ENCODE measurements at places on chromosomes 1 and 21.
A peak's percentile ranks its signal among the peaks of the same experiment; 100 is the strongest.

- no peak overlapping the region for H3K4me3 ChIP-seq
- no peaks in the 10 kb centered on the region for H3K27me3 ChIP-seq
- no peak overlapping the region for H3K27ac ChIP-seq
- no peak for DNase-seq
Measured at GRCh38 chr21:36132696-36133095, 2.2 kb upstream of the CBR3 start.

- peak overlapping the region; percentile 91 for H3K27ac ChIP-seq
- H3K4me1 ChIP-seq = peaks cover 34% of the 10 kb centered on the region
- peaks cover 5% of the 10 kb centered on the region for H3K36me3 ChIP-seq
- DNase-seq = peak; percentile 64
- no peaks in the 10 kb centered on the region for H3K27me3 ChIP-seq
Measured at GRCh38 chr1:89545264-89546038, 20.8 kb downstream of the LRRC8B start.

DNA sequence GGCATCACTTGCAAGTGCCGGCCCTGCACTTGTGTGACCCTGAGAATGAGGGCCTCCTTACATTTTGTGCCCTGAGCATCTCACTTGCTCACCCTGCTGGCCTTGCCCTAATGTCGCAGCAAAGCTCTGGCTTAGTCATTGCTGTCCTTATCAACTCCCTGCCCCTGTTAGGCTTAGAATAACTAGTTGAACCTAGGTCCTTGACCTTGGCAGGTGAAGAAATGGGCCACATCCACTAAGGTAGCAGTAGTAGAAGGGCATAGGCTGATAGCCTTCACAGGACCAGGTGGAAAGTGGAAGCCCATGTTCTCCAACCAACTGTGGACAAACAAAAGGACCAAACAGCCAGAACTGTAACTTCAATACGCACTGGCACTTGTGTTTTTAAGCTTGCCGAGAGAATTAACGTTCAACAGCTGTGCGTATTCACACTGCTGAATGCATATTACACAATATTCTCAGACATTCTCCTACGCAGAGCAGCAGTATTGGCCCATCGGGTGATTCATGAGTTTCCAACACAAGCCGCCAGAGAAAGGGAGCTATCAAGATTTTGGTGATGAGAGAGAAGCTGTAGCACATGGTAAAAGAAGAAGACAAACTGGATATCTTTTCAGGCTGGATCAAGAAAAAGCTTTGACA lies 27.7 kb upstream of the PTGFRN start:
- peaks cover 8% of the 10 kb centered on the region for H3K4me1 ChIP-seq
- DNase-seq = peak; percentile 86
- H3K27me3 ChIP-seq = no peaks in the 10 kb centered on the region
- H3K36me3 ChIP-seq = no peaks in the 10 kb centered on the region
- H3K4me3 ChIP-seq = no peak overlapping the region

DNA sequence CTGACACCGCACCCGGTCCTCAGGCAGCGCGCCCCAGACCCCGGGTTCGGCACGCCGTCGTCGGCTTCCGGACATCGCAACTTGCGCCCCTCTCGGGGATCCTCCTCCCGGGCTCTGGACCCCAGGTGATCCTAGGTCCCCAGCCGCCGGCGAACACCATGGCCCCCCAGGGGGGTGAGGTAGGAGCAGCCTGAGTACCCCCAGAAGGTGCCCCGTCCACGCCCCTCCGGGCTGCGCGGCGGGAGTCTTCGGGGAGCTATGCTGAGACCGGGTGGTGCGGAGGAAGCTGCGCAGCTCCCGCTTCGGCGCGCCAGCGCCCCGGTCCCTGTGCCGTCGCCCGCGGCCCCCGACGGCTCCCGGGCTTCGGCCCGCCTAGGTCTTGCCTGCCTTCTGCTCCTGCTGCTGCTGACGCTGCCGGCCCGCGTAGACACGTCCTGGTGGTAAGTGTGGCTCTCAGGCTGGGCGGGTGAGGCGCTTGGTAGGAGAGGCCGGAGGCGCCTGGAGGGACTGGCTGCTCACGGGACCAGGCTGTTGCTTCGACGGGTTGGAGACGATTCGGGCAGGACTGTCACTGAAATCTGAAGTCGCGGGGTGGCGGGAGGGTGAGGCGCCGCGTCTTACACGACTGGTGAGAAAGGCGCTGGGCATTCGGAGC lies 367 bp downstream of the WNT2B start:
- H3K36me3 ChIP-seq = no peaks in the 10 kb centered on the region
- H3K27ac ChIP-seq = no peak overlapping the region
- peak overlapping the region; percentile 75 for H3K4me3 ChIP-seq
- DNase-seq = no peak
- no peaks in the 10 kb centered on the region for H3K4me1 ChIP-seq

GRCh38 chr1:69662321-69662720 lies 94.6 kb downstream of the LRRC7 start:
- no peak for DNase-seq
- peaks cover 20% of the 10 kb centered on the region for H3K27me3 ChIP-seq
- no peak overlapping the region for H3K4me3 ChIP-seq
- no peak overlapping the region for H3K27ac ChIP-seq

- peaks cover 4% of the 10 kb centered on the region for H3K36me3 ChIP-seq
- DNase-seq = no peak
- H3K27ac ChIP-seq = no peak overlapping the region
- peaks cover 15% of the 10 kb centered on the region for H3K27me3 ChIP-seq
- H3K4me3 ChIP-seq = no peak overlapping the region
- peaks cover 5% of the 10 kb centered on the region for H3K4me1 ChIP-seq
Measured at GRCh38 chr1:184221087-184221486, 165.7 kb upstream of the C1orf21 start.

- DNase-seq = peak; percentile 22
- H3K27me3 ChIP-seq = no peaks in the 10 kb centered on the region
- H3K36me3 ChIP-seq = peaks cover 41% of the 10 kb centered on the region
- H3K4me1 ChIP-seq = peaks cover 32% of the 10 kb centered on the region
- peak overlapping the region; percentile 71 for H3K27ac ChIP-seq
Measured at GRCh38 chr21:25964015-25964414, 206.6 kb downstream of the APP start.

GRCh38 chr1:95431235-95431634 lies 197.2 kb downstream of the RWDD3 start:
- peak; percentile 3 for DNase-seq
- H3K36me3 ChIP-seq = no peaks in the 10 kb centered on the region
- no peaks in the 10 kb centered on the region for H3K27me3 ChIP-seq
- no peak overlapping the region for H3K4me3 ChIP-seq
- H3K27ac ChIP-seq = no peak overlapping the region

GRCh38 chr1:205535866-205536758 lies 31.6 kb downstream of the CDK18 start:
- DNase-seq = no peak
- H3K4me3 ChIP-seq = no peak overlapping the region
- no peak overlapping the region for H3K27ac ChIP-seq
- no peaks in the 10 kb centered on the region for H3K36me3 ChIP-seq
- no peaks in the 10 kb centered on the region for H3K27me3 ChIP-seq
- peaks cover 11% of the 10 kb centered on the region for H3K4me1 ChIP-seq

DNA sequence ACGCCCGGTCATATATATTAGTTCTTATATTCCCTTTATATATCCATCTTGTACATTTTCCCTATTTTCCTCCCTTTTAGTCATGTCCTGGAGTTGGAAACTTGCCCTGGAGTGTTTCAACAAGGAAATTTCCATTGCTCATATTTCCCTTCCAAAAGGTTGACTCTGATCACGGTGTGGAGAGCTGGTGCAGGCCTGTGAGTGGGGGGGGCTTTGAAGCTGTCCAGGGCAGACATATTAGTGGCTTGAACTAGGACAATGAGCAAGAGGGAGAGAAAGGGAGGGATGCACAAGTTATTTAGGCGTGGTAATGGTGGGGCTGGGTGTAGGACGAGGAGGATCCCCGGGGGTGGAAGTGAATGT lies 30.4 kb upstream of the TMEM61 start:
- H3K36me3 ChIP-seq = peaks cover 7% of the 10 kb centered on the region
- no peak overlapping the region for H3K27ac ChIP-seq
- H3K4me1 ChIP-seq = peaks cover 26% of the 10 kb centered on the region
- no peak overlapping the region for H3K4me3 ChIP-seq
- DNase-seq = peak; percentile 40

- peaks cover 30% of the 10 kb centered on the region for H3K4me1 ChIP-seq
- H3K36me3 ChIP-seq = no peaks in the 10 kb centered on the region
- H3K4me3 ChIP-seq = no peak overlapping the region
- H3K27me3 ChIP-seq = no peaks in the 10 kb centered on the region
- DNase-seq = no peak
Measured at GRCh38 chr21:19832551-19832950, 1165.7 kb upstream of the NCAM2 start.

- H3K36me3 ChIP-seq = no peaks in the 10 kb centered on the region
- peaks cover 9% of the 10 kb centered on the region for H3K4me1 ChIP-seq
- peaks cover 31% of the 10 kb centered on the region for H3K27me3 ChIP-seq
- no peak overlapping the region for H3K4me3 ChIP-seq
- DNase-seq = peak; percentile 62
Measured at GRCh38 chr1:223331929-223332328, 32.0 kb downstream of the SUSD4 start.

DNA sequence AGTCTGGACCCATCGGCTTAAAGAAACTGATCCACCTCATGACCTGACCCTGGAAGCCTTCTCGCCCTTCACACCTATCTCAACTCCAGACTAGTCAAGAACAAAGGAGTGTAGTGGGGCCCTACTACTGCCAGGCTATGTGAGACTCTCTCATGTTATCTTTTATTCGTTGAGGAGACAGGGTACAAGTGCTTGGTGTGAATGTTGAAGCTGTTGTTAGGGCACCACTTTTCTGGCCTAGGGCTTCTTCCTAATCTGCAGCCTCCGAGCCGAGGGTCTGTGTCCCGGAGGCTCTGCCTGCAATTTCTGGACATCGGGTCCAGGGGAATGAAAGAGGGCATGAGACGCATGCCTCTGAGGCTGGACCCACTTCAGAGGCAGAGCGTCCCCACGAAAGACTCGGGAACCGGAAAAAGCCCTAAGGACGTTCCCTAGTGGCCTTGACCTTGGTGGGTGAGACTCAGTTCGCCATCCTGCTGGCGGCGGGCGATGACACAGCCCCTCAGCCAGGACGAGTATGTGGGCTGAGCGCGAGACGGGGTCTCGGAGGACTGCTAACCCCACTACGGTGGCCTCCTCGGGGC lies 671 bp downstream of the DNAJC11 start:
- peak overlapping the region; percentile 83 for H3K4me3 ChIP-seq
- H3K4me1 ChIP-seq = peaks cover 10% of the 10 kb centered on the region
- no peaks in the 10 kb centered on the region for H3K27me3 ChIP-seq
- H3K27ac ChIP-seq = peak overlapping the region; percentile 90

DNA sequence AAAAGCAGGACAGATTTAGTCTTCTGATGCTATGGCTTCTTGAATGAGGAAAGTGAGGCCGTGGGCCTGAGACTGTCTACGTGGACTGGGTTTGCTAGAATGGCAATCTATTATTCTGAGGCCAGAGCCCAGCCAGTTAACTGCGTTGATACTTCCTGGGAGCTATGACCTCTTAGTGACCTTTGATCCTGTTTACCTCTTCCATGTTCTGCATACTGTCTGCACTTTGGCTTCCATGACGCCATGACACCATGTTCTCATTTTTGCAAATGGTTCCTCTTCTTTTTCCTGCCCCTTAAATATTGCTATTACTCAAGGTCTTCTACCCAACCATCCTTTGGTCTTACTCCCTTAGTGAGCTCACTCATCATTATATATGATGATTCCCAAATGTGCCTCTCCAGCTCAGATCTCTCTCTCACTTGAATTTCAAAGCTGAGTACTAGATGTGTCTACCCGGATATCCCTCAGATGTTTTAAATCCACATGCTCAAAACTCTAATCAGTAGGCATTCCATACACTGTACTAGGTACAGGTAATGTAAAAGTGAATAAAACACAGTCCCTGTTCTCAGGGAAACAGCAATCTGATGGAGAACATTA lies 66.1 kb upstream of the ATP1A1 start:
- no peak overlapping the region for H3K4me3 ChIP-seq
- peaks cover 11% of the 10 kb centered on the region for H3K4me1 ChIP-seq
- H3K27me3 ChIP-seq = no peaks in the 10 kb centered on the region
- H3K27ac ChIP-seq = no peak overlapping the region

DNA sequence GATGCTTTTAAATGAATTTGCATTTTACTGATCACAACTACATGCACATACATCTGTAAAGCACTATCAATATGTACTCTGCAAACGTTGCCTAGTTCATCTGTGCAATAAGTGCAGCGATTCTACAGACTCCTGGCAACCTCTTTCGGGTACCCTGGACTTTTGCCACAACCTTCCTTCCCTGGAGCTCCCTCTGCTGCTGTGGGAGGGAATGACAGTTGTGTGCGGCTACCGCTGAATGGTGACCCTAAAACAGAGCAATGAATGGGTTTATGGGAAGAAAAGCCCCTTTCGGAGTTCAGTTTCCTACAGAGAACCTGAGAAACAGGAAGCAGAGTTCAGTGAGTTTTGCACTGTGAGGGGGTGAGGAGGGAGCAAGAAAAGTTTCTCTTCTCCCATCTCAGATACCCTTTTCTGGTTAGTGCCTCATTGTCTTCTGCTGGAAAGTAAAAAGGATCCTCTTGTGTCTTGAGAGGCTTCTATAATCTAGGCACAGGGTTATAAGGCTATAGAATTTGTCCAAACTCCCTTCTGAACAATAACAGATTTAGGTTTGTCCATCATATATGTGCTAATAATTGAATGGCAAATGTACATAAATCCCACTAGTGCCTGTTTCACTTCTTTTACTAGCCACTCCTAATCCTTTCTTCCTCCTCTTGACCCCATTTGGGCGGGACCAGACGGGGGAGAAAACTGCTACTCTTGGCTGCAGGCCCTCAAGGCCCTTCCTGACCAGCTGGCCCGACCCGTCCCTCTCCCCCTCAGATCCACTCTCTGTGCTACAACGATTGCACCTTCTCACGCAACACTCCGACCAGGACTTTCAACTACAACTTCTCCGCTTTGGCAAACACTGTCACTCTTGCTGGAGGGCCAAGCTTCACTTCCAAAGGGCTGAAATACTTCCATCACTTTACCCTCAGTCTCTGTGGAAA lies 19.8 kb upstream of the SARS1 start:
- DNase-seq = peak; percentile 58
- peaks cover 24% of the 10 kb centered on the region for H3K4me1 ChIP-seq
- no peak overlapping the region for H3K27ac ChIP-seq
- no peaks in the 10 kb centered on the region for H3K27me3 ChIP-seq

DNA sequence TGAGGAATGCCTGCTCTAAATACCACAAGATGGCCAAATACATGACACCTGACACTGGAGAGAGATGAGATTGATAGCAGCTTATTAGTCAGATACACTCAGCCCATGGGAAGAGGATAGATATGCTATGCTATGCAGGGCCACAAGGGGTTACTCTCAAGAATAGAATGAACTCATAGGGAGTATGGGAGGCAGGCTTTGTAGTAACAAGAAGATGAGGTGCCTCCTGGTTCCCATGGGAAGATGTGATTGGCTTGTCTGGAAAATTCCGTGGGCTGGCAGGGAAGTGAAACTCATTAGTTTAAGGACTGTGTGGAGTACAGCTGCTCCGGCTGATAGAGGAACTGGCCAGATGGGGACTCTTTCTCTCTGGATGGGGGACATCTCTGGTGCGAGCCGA lies 16.5 kb downstream of the CCDC30 start:
- no peak overlapping the region for H3K27ac ChIP-seq
- no peak overlapping the region for H3K4me3 ChIP-seq
- H3K36me3 ChIP-seq = no peaks in the 10 kb centered on the region
- peak; percentile 16 for DNase-seq

Measured in MCF 10A (cell line).